Left kidney (tissue), 8 donors: ENCODE measurements at places on chromosomes 6 and 20. TPM values are rescaled to one million over a fixed set of nuclear protein-coding genes. Genes with fewer than 3 reads are reported as not detected.

PDE7B gene
- polyA plus RNA-seq, result 8.0 TPM

SOX12 gene
- 31.6 TPM for polyA plus RNA-seq

BTNL2 gene
- 3.4 TPM for polyA plus RNA-seq

DNA sequence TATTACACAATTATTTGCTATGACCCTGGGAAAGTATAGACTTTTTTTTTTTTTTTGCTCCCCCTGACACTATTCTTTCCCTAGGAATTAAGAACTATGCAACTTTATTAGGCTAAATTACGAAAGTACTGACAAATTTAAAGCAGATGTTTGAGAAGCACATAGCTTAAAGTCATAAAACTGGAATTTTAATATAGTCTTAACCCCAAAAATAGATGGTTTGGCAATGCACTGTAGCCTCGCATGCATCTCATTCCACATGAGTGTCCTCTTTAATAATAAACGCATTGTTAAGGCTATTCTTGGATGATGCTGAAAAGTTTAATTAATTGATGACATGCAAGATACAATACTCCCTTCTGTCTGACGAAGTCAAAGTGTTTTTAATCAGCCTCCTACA is 49.3 kb downstream of the TBC1D7 start:
- no peak for DNase-seq

DNA sequence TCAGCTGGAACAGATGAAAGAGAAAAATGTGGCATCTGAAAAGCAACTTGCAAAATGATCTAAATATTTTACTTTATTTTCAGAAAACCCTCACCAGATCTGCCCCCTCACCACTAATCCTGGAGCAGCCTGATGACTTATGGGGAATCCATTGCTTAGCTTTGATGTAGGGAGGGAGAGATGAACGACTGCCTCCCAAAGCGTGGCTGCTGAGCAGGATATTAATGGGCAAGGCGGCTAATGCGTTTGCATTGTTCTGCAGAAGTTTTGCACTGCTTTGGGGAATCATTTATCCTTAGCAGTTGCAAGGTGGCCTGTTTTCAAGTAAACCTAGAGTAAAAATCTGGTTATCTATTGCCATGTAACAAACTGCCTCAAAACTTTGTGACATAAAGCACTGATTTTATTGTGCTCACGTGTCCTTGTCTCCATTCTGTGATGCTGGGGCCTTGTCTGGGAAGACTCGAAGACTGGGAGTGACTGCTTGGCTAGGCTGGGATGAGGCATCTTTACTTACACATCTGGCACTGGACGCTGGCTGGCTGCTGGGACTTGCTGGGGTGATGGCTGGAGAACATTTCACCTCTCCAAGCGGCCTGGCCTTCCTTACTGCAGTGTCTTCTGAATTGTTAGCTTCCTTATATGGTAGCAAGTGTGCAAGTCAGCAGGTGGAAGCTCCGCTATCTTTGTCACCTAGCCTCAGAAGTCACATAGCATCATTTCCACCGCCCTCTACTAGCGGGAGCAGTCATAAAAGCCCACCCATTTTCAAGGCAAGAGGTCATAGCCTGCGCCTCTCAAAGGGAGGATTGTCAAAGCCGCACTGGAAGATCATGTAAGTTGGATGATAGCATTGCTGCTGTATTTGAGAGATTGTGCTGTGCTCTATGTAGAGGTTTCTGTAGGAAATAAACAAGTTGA is 313.2 kb downstream of the NRN1 start:
- DNase-seq, result no peak

GRCh38 chr6:90304308-90304707 is 7.7 kb upstream of the BACH2 start:
- DNase-seq, result no peak

GRCh38 chr20:41655962-41656618 is 37.9 kb upstream of the CHD6 start:
- no peak for DNase-seq

DNA sequence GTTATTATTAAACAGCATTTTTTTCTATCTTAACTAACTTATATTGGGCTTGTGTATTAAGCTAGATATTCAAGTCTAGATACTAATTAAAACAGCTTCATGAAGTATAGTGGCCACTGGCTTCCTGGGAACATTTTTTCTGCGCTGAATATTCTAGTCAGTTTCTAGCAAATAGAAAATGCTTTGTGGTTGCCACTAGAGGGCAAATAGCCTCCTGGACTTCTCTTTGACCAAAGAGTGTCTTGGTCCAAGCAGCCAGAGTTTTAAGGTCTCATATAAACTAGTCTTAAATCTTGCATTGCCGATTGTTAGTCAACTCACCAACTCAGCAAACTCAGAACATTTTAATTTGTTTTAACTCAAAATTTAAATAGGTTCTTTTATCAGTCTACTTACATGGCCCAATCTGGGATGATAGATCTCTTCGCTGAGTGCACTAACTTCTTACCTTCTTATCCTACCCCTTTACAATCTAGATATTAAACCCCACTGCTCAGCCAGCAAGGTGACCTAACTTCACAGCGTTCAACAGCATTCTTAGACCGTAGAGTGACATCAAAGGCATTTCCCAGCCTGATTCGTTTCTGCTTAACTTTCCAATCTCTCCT is 24.6 kb upstream of the ID4 start:
- DNase-seq, result no peak

DNA sequence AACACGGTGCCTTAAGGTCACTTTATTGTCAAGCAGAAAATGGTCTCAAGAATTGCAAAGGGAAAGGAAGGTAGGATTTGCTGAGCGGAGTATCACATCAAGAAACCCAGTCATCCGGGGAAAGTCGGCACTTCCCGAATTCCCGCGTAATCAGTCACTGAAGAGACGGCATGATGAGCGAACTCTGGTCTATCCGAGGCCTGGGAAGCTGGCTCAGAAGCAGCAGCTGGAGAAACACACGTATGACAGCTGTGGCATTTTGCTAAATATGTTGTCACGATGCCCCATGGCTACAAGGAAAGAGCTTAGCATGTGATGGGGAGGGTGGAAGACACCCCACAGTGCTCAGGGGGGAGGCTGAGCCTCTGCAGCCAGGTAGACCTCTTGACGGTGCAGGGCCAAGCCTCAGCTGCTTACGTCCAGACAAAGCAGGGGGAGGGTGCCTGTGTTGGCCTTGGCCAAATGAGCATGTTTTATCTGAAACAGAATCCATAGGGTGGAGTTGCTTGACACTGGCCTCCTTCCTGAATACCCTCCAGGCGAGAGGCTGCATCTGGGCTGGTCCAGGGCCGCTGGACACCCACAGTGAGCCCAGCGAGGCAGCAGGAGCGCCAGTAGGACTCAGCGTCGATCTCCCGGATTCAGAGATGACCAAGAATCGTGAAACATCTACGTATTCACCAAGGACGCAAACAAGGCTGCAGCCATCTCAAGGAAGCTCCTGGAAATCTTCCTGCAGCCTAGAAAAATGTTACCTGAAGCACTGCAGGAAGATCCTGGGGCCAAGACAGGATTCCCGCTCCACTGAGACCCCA is 118.8 kb upstream of the AFDN start:
- DNase-seq, result no peak

- no peak for DNase-seq
These were observed 36.1 kb downstream of the C6orf132 start for GRCh38 chr6:42106112-42107023.

DNA sequence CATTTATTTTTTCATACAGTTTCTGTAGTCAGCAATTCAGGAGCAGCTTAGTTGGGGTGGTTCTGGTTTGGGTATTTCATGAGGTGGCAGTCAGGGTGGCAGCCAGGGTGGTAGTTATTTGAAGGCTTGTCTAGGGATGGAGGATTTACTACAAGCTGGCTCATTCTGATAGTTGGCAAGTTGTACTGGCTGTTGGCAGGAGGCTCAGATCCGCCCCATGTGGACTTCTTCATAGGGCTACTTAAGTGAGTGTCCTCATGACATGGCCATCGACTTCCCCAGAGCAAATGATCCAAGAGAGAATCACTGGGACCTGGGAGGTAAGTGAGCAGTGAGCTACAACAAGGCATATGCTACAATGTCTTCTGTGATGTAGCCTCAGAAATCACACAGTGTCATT is 22.4 kb upstream of the CDKAL1 start:
- DNase-seq, result no peak
